Myocyte (in vitro differentiated cells): ENCODE measurements at places on chromosomes 7 and 10. TPM values are rescaled to one million over a fixed set of nuclear protein-coding genes. Genes with fewer than 3 reads are reported as not detected.

Gene SLC39A12
- not detected in 2 replicates for total RNA-seq

Gene BLOC1S2
- 70.5 TPM in 2 replicates for total RNA-seq

Gene PHTF2
- total RNA-seq, result 31.2 and 33.4 TPM in 2 replicates

Gene TMEM229A
- total RNA-seq, result not detected in 2 replicates

Gene NUP42
- total RNA-seq, result 64.1 and 70.2 TPM in 2 replicates

Gene MICU1
- total RNA-seq, result 129 and 192 TPM in 2 replicates

Gene ANKRD2
- 61.9 and 115 TPM in 2 replicates for total RNA-seq

Gene CALCR
- total RNA-seq, result not detected in 2 replicates

GRCh38 chr7:151298765-151299164 is 42.8 kb upstream of the NUB1 start:
- no peak for DNase-seq

DNA sequence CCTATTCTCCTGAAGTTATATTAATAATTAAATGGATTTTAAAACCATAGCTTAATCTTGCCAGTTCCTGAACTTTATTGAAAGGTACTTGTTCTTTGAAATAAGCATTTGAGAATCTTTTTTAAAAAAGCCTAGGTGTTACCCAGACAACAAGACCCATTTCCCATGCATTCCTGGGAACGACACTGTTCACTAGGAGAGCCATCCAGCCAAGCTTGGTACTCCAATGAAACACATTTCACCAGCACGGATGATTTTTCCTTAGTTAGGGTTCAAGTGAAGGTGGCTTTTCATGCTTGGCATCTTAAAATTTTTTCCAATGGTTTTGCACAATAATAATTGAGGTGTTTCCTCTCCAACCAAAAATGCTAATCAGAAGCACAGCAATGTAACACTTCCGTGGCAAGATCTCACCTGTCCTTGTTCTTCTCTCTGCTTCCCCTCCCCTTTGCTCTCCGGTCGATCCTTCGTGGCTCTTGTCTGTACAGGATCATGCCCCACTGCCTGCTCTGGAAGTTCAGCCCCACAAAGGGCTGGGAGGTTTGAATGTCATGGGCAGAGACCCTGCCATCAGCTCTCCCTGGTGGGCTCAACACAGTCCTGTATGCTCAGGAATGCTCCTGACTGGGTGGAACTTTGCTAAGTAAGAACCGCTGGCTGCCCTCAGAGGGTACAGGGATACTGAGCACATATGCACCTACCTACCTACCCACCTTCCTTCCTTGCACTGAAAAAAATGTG is 69.7 kb upstream of the AQP1 start:
- no peak for DNase-seq

- peak; percentile 49 for DNase-seq
These were observed 644.4 kb downstream of the GRM8 start for GRCh38 chr7:126608339-126608776.

DNA sequence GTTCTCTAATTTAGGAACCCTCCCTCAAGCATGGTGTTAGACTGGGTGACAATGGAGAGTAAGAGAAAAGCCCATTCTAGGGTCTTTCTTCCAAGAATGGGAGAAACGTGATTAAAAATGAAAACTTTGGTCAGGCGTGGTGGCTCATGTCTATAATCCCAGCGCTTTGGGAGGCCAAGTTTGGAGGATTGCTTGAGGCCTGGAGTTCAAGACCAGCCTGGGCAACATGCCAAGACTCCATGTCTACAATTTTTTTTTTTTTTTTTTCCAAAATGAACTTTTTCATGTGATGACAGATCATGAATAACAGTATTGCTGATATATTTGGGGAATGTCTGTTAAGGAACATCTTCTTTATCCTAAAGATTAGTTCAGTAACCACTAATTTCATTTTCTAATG is 194.6 kb downstream of the MLLT10 start:
- no peak for DNase-seq

DNA sequence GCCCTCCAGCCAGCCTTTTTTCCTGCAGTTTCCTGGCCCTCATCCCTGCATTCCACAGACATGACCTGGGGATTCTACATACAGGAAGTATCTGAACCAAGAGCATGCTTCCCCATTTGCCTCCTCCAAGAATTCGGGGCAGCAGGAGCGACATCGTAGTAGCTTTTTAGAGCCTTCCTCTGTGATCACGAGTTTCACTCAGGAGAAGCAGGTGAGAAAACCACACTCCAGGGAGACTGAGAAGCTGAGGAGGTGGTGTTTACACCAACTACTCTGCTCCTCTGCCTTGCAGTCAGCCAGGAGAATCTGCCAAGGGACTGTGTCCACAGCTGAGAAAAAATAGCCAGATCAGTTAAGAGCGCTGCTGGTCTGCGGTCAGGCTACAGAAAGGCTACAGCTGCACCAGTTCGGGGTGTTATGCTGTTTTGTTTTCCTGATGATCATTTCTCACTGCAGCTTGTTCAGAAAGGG is 54.1 kb downstream of the HSPA12A start:
- peak; percentile 77 for DNase-seq

- DNase-seq, result no peak
These were observed 30.4 kb downstream of the LAMB4 start for GRCh38 chr7:108099713-108100112.

DNA sequence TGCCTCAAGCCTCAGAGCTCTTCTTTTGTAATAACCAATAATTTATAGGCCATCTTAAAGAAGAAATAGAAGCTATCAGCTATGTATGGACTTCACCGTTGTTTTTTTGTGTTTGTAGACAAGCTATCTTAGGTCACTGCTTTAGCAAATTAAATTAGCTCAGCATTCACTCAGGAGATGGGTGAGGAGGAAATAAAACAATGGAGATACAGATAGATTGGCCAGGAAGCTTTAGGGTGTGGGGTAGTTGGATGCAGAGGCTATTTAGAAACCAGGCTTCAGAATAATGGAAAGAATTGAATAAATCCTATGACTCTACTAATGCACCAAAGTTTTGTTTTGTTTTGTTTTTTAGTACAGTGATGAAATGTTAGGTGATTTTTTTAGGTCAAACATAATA is 66.1 kb downstream of the MDFIC start:
- no peak for DNase-seq

GRCh38 chr10:90989378-90989777 is 68.5 kb upstream of the ANKRD1 start:
- no peak for DNase-seq

DNA sequence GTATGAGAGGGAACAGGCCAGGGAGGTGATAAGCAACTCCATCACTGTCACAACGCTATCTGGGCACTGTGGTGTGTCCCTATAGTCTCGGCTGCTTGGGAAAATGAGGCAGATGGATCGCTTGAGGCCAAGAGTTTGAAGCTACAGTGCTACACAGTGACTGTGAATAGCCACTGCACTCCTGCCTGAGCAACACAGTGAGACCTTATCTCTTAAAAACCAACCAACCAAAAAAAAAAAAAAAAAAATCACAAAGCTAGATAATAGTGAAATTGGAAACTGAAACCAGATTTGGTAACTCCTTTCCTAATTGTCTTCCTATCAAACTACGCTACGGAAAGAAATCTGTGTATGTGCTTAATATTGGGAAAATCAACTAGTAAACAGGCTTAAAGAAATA is 14.1 kb downstream of the MICU1 start:
- no peak for DNase-seq

GRCh38 chr7:74441801-74442200 is 11.9 kb upstream of the GTF2IRD1 start:
- DNase-seq, result no peak

- no peak for DNase-seq
These were observed 119.0 kb upstream of the BET1 start for GRCh38 chr7:94123136-94123535.

- peak; percentile 58 for DNase-seq
These were observed 54.7 kb upstream of the CCAR1 start for GRCh38 chr10:68666280-68666760.

GRCh38 chr7:147311336-147311735 is 1194.7 kb downstream of the CNTNAP2 start:
- DNase-seq, result peak; percentile 3

DNA sequence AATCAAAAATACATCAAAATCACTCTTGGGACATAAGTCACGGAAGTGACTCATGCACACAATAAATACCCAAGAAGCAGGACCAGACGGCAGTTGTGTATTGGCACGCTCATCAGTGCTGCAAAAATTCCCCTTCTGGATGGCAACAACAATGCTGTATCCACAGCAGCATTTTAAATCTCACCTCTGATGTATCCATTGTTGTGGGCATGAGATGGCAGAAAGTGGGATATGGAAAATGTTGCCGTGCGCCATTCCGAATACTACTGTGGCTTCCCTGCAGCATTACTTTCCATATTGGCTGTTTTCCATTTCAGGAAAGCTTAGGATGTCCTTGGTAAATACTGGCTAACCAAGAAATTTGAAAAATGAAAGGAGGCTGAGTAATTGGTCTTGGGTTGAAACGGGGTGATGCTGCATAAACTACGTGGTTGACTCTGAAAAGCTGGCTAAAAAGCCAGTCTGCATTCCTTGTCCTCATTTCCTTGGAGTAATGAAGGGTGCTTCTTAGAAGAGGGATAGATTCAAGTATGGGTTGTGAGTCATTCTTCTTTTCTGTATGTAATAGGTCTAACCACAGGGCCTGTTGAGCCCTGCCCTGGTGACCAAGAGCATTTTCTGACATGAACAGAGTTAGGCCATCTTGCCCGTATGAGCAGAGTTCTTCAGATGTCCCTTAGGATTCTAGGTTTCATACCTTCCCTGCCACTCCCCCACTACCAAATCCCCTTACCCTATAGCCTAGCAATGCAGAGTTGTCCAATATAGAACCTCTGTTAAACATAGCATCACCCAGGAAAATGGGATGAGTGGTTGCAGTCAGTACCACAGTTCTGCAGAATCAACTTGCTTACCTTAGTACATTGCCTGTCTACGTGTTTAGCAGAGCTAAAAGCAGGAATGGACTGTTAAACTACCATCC is 36.3 kb upstream of the TOMM7 start:
- peak; percentile 90 for DNase-seq

- DNase-seq, result no peak
These were observed 101.8 kb upstream of the PITRM1 start for GRCh38 chr10:3274414-3274813.

GRCh38 chr10:112535531-112535951 is 88.5 kb downstream of the VTI1A start:
- DNase-seq, result no peak

GRCh38 chr7:112990624-112991023 is 96.0 kb downstream of the GPR85 start:
- peak; percentile 63 for DNase-seq

DNA sequence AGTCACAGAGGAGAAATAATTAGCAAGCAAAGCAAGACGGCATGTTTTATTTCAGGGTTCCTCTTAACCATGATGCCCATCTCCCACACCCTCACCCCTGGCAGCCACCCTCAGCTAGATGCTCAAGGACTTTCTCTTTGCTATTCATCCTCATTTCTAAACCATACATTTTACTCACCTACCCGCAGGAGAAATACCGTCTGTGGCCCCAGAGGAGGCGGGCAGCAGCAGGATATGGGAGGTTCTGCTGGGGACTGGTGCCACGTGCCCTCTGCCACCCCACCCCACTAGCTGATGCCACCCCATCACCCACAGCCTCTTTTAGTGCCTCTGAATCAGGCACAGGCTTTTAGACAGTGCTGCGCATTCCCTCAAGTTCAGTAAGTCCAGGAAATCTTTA is 168.7 kb upstream of the ITGB1 start:
- no peak for DNase-seq

DNA sequence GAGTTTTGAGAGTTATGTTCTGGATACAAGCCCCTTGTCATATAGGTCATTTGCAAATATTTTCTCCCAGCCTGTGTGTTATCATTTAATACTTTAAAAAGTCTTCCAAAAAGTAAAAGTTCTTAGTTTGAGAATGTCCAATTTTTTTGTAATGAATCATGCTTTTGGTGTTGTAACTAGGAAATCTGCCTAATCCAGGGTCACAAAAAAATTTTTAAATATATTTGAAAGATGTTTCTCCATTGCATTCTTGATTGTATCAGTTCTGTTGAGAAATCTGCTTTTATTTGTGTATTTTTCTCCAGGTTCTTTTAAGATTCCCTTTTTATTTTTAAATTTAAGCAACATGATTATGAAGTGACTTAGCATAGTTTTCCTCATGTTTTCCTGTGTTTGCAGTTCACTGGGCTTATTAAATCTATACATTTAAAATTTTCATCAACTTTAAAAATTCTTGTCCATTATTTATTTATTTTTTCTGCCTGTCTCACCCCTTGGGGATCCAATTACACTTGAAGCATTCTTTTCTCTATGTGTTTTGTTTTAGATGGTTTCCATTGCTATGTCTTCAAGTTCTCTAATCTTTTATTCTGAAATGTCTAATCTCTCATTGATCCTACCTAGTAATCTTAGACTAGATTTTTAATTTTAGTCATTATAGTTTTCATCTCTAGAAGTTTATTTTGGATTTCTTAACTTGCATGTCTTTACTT is 47.0 kb downstream of the CCDC71L start:
- peak; percentile 32 for DNase-seq

GRCh38 chr7:102319671-102320070 is 33.0 kb downstream of the SH2B2 start:
- peak; percentile 58 for DNase-seq

DNA sequence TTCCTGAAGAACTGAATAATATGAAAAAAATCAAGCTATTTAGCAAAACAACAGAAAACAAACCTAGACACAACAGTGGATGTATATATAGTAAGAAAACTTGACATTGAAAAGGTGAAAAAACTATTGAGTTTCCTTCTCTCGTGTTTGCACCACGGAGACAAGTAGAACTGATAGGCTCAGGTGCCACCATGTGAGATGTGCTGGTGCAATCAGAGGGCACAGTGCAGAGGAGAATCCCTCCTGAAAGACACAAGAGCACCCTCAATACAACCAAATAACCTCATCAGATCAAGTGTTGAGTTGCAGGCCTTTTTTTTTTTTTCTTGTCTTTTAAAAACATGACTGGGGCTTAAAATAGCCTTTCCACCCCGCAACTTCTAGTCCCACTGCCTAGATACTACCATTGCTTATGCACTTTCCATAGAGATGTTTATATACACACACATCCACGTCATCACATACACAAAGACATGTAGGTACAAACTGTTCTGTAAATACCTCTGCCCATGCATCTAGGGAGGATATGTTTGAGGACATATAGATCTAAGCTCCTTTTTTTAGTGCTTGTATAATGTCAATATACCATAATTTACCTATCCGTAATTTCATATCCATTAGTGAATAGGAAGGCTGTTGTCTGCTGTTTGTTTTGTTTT is 54.1 kb downstream of the UBE2H start:
- no peak for DNase-seq

DNA sequence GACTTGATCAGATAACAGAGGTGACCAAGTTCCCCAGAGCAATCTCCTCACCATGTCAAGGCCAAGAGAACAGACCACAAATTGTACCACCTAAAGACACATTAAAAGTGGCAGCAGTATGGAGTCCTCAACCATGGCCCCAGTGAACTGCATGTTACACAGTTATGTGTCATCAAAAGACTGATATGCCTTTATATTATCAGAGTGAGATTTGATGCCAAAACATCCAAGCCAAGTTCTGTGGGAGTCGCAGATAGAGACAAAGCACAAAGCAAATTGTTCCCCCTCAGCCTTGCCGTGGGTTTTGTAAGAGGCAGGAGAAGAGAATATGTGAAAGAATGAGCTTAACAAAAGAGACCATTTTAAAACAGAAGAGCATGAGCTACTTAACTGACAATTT is 39.2 kb upstream of the TES start:
- DNase-seq, result no peak

- no peak for DNase-seq
These were observed 398.8 kb downstream of the SFMBT2 start for GRCh38 chr10:7011994-7012393.
